ENCODE measurements at places on chromosomes 4 and X.

DNA sequence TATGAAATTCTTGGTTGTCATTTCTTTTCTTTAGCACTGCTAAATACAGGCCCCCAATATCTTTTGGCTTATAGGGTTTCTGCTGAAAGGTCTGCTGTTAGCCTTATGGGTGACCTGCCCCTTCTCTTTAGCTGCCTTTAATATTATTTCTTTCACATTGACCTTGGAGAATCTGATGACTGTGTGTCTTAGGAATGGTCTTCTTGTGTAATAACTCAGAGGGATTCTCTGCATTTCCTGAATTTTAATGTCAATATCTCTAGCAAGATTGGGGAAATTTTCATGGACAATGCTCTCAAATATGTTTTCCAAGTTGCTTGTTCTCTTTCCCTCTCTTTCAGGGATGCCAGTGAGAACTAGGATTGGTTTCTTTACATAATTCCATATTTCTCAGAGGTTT, 292.4 kb downstream of the SLC7A11 start:
- DNase-seq = no peak

- no peak for DNase-seq
These were observed 33.7 kb downstream of the USP53 start for GRCh38 chr4:119246177-119246733.

DNA sequence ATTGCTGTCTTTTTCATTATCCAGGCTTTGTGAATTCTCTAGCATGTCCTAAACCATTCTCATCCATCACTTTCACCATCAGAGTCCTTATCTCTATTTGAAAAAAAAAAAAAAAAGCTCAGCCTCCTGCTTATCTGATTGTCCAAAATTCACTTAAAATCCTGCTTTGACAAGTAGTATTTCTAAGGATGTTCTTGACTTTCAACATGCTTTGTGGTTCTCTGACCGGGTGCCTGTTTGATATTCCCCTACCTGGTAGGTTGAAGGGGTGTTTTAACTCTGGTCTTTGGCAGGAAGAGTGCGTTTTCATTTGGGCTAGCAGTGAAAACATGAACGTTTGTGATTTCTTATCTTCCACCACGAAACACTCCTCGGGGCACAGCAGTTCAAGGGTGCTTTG, 17.3 kb upstream of the BBS12 start:
- DNase-seq = no peak

GRCh38 chrX:37662181-37662580, 23.4 kb upstream of the XK start:
- no peak for DNase-seq

- no peak for DNase-seq
These were observed 16.8 kb downstream of the MID1 start for GRCh38 chrX:10603612-10604011.

DNA sequence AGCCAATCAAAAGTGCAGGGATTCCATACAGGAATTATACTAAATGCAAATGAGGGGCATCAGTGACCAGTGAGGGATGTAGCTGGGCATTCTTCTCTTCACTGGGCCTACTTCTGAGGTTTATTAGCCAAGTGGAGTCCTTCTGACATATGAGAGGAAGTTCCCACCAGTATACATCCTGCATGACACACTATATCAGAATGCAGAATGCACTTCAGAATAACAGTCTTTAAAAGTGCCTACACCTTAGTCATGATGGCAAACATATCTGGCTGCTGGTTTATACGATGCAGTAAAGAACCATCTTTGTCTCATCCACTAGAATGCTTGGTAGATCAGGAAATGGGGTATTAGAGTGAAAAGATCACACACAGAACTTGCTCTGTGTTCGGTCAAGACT, 180.3 kb upstream of the PPARGC1A start:
- DNase-seq = no peak

DNA sequence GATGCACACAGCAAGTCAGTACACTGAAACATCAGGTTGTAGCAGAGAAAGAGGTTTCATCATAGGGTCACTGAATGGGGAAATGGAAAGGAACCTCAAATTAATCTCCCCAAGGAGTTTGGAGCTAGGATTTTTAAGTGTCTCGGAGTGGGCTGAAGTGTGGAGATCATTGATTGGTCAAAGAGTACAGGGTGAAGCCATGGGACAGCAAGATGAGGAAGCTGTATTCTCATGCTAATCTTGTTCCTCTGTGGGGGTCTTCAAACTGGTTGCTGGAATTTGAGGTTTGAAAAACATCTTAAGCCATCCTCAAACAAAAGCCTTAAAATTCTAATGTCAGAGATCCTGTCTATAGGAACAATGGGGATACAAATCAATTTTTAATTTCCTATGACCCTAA, 78.8 kb upstream of the TEX13A start:
- no peak for DNase-seq
